ENCODE measurements at places on chromosomes 2 and 18.

GRCh38 chr2:162126111-162126519, 25.9 kb downstream of the GCG start:
- DNase-seq: no peak

DNA sequence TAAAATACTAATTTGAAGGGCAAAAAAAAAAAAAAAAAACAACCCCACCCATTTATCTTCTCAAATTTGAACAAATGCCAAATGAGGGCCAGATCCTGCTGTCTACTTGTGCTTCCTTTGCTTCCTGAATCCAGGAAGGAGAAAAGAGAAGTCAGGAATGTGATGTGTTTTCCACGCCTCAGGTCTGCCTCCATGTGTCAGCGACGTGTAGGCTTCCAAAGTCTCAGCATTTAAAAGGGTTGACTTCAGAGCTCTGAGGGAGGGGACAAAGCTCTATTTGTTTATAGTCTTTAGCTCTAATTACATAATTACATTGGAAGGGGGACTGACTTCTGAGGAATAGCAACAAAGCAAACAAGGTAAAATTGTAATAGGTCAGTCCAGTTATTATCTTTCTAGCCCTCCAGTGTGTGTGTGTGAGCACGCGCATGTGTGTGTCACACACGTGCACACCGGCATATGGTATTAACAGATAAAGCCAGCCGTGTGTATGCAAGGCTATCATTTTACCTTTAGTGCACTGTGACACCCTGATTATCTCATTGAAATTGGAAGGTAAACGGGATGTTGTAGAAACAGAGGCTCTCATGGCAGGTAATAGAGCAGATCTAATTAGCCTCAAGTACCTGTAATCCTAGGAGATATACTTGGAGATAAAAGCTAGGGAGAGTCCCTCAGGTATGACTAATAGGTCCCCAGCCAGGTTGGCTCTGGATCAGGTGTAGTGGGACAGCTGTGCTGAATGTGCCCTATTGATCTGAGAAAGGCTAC, 911.4 kb upstream of the ZEB2 start:
- peak; percentile 87 for DNase-seq

DNA sequence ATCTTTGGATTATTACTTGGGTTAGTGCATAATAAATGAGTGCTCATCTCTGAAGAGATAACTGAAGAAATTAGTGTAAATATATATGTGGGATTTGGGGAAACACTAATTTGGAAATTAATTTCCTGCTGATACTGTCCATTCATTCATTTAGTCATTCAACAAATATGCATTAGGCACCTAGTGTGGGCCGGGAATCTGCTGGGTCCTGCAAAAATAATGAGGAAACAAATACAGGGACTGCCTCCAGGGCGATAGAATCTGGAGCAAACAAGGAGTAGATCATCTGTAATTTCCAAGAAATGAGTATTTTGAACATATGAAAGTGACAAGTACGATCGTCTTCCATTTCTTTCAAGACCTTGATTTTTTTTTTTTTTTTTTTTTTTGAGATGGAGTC, 203.7 kb upstream of the LYPD1 start:
- DNase-seq: no peak

DNA sequence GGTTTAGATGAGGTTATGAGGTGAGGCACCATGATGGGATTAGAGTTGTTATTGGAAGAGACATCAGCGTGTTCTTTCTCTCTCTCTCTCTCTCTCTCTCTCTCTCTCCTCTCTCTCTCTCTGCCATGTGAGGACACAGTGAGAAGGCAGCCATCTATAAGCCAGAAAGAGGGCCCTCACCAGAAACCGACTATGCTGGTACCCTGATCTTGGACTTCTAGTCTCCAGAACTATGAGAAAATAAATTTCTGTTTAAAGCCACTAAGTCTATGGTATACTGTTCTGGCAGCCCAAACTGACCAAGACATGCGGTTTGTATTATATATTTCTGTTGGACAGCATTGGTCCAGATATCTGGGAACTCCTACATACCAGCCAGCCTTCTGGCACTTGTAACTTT, 3.5 kb upstream of the LIPG start:
- no peak for DNase-seq

GRCh38 chr2:7012141-7012764, 95.0 kb downstream of the RNF144A start:
- DNase-seq: peak; percentile 62

DNA sequence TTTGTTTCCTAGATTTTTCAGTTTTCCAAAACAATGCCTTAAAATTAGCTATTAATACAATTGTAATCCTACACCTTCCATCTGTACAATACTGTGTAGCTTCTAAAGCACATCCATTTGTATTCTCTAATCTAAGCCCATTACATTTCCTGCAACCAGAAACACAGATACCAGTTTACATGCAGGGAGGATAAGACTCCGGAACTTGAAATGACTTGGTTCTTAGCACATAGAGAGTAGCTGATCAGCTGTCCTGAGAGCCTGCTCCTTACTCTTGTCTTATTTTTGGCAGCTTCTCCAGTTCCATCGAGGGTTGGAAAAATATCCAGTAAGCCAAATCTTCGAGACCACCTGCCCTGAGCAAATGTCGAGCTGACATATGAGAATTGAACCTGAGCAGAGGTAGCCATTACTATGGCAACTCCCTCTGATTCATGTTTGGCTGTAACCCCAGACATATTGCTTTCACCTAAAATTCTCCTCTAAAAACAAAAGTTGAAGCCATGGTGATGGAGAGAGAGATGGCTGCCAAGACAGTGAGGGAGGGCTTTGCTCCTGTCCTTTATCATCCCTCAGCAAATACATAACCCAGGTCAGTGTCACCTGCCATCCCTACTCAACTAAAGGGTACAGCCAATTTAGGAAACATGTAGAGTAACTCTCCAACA, 542.8 kb downstream of the IRS1 start:
- no peak for DNase-seq

GRCh38 chr2:118387509-118387908, 299.2 kb downstream of the INSIG2 start:
- no peak for DNase-seq

- no peak for DNase-seq
Observed at GRCh38 chr18:24052053-24052452, 37.5 kb downstream of the TTC39C start.
